ENCODE measurements at places on chromosomes 7 and 10. TPM values are rescaled to one million over a fixed set of nuclear protein-coding genes. Genes with fewer than 3 reads are reported as not detected.

ZNF438 gene
- polyA plus RNA-seq: 6.9 TPM

COA1 gene
- 26.8 TPM for polyA plus RNA-seq

GRID2IP gene
- polyA plus RNA-seq: 0.25 TPM

PNLIPRP2 gene
- polyA plus RNA-seq: not detected

TMEM236 gene
- 0.05 TPM for polyA plus RNA-seq

Data from brain (organoid and tissue), 16 donors.